NCI-H2081 (cell line): ENCODE measurements at places on chromosomes 5 and 9.

DNA sequence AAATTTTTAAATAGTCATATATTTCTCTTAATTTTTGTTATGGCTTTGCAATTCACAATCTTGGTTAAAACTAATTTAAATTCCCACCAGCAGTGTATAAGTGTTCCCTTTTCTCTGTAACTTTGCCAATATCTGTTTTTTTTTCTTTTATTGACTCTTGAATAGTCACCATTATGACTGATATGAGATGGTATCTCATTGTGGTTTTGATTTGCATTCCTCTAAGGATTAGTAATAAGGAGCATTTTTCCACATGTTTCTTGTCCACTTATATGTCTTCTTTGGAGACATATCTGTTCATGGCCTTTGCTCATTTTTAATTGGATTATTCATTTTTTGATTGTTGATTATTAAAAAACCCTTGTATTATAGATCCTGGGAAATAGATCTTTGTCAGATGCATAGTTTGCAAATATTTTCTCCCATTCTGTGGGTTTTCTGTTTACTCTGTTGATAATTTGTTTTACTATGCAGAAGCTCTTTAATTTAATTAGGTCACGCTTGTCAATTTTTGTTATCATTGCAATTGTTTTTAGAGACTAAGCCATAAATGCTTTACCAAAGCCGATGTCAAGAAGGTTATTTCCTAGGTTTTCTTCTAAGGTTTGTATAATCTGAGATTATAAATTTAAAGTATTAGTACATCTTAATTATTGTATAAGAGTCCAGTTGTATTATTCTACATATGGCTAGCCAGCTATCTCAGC lies 610.9 kb downstream of the CHSY3 start:
- no peak for DNase-seq

GRCh38 chr9:107363516-107364152 lies 80.6 kb downstream of the RAD23B start:
- no peak for DNase-seq

GRCh38 chr9:85200726-85201404 lies 531.3 kb downstream of the NTRK2 start:
- DNase-seq: no peak

- no peak for DNase-seq
Observed at GRCh38 chr9:129385211-129385934, 207.3 kb upstream of the IER5L start.

GRCh38 chr9:35415402-35416097 lies 74.4 kb upstream of the RUSC2 start:
- no peak for DNase-seq

DNA sequence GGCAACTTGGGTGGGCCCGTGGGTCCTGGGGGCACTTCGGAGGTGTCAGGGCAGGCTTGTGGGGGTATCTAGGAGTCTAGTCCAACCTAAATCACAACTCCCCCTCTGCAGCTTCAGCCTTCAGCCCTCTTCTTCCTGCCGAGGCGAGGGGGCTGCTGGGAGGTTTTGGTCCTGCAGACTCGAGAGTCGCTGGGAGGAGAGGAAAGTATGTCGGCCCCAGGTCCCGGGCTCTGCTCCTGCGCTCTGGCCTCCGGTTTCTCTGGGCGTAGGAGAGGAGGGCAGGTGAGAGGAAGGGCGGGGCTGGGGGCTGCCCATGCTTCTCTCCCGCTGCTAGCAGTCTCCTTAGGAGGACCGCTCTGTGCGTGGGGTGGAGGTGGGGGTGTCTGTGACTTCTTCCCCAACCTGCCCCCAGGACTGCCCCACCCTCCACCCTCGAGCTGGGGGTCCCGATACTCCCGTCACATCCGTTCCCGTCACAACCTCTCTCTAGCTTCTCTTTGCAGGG lies 139.8 kb upstream of the COL5A1 start:
- no peak for DNase-seq

GRCh38 chr5:59799668-59800346 lies 93.7 kb downstream of the PDE4D start:
- DNase-seq: peak; percentile 36

- no peak for DNase-seq
Observed at GRCh38 chr5:111488353-111488752, 24.0 kb downstream of the STARD4 start.

DNA sequence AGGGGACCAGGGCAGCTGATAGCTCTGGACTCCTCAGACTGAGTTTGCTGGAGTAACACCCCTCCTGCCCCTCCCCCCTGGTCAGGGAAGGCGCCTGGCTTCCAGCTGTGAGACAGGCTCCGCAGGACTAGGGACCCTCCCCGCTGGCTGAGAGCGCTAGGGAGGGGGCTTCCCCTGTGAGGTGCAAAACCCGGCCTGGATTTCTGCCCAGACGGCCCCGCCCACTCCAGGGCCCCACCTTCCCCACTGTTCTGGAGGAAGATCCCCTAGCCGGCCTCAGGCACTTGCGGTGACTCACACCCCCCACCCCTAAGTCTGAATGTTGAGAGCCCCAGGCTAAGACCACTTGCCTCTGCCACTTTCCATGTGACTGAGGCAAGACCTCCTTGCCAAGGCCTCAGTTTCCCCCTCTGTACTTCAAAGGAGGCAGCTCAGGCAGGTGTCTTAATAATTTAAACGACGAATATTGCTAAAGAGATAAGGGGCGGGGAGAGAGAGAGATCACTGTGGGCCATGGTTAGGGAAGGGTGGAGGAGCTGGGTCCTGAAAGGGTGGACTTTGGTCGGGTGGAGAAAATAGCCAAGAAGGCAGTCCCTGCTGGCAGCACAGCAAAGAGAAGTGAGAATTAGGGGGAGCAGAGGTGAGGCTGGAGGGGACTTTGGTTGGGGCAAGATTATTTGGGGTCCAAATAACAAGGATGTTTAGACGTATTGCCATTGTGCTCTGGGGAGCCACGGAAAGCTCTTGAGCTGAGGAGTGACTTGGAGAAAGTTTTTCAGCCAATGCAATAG lies 1.0 kb upstream of the DAB2IP start:
- peak; percentile 55 for DNase-seq

GRCh38 chr5:173391031-173391430 lies 62.8 kb upstream of the STC2 start:
- no peak for DNase-seq

- no peak for DNase-seq
Observed at GRCh38 chr9:100126423-100126822, 27.4 kb downstream of the INVS start.

DNA sequence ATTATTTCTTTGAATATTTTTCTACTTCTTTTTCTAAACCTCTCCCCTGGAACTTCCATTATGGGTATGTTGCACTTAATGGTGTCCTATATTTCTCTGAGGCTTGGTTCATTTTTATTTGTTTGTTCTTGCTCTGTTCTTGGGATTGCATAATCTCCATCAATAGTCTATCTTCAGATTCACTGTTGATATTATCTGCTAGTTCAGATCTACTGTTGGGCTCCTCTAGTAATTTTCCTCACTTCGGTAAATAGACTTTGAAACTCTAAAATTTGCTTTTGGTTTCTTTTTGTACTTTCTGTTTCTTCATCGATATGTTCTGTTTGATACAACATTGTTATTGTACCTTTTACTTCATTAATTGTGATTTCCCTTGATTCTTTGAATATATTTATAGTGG lies 76.3 kb downstream of the MTREX start:
- no peak for DNase-seq

GRCh38 chr5:22471154-22471553 lies 382.0 kb downstream of the CDH12 start:
- DNase-seq: no peak

- DNase-seq: no peak
Observed at GRCh38 chr5:135308752-135309151, 90.3 kb downstream of the MACROH2A1 start.

DNA sequence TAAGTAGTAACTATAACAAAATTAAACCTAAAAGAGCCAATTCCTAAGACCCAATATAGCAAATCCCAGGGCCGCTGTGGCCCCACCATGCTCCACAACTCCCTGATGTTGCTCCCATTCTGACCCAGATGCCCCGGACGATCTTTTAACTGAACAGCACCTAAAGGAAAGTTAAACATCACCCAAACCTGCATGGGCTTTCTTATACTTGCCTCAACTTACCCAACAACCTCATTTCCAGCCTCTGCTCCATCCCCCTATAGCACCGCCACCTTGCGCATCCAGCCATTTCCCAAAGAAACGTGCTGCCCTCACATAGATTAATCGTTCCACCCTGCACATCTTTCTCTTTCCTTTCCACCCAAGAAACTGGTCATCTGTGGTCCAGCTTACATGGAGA lies 54.6 kb downstream of the ZNF354C start:
- DNase-seq: no peak

GRCh38 chr5:57417320-57417719 lies 65.3 kb downstream of the ACTBL2 start:
- DNase-seq: no peak

DNA sequence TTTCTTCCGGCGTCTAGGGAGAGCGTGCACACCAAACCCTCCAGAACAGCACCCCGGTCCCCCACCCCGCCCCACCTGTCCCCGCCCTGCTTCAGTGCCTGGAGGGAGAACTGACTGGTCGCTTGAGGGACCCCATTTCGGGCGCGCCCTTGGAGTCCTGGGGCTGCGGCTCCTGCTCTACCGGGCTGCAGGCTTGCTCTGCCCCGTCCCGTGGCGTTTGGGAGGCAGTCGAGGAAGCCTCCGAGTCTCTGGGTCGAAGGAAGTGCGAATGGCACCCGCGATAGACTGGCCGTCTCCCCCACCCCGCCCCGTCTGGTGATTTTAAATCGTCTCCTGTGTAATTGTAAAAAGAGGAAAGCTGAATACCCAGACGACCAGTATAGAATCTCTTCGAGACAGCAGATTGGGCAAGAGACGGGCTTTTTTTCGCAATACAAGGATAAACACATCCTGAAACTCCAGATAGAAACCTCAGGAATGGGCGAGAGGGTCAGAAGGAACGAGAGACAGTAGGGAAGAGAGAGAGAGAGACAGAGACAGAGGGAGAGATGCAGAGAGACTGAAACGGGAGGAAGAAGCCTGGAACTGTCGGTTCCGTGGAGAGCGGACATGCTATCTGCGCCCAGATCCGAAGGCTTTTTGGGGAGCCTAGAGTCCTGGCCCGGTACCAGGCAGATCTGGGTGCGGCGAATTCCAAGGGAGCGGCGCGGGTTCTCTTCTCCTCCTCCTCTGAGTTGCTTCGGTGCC lies 9.9 kb downstream of the PRDM6 start:
- no peak for DNase-seq

DNA sequence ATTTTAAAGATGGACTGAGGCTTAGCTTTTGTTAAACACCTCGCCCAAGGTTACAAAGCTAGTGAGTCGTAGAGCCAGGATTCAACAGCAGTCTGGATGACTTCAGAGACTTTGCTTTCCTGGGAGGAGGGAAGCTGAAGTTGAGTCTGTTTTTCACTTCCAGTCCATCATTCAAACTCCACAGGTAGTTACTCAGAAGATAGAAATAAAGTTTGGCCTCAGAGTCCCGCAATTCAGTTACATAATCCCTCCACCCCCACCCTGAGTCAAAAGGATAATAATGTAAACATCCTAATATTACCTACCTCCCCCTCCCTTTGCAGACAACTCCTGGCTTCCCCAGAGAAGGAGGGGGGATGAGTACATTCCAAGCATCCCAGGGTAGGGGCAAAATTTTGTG lies 8.1 kb downstream of the HBEGF start:
- DNase-seq: no peak

DNA sequence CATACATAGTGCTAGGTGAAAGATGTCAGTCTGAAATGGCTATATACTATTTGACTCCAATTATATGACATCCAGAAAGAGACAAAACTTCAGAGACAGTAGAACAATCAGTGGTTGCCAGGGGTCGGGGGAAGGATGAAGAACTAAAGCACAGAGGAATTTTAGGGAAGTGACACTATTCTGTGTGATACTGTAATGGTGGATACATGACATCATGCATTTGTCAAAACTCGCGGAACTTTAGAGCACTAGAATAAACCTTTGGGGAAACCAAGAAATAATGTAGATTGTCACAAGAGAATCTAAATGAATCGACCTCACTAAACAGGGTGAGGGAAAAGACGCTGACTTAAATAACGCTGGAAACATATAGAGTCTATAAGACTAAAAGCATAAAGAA lies 107.0 kb upstream of the RETREG1 start:
- no peak for DNase-seq
